A549 treated with DMSO at 1 μM for 4 hours (cell line): ENCODE measurements at places on chromosomes 7 and 10. TPM values are rescaled to one million over a fixed set of nuclear protein-coding genes. Genes with fewer than 3 reads are reported as not detected.

Gene C10orf67
- total RNA-seq = 0.03 to 0.13 TPM (median 0.06 TPM) in 4 of 5 replicates, not detected in the other

Gene PDIA4
- total RNA-seq = 179 to 200 TPM (median 192 TPM) in 5 replicates

Gene CRHR2
- not detected in 5 replicates for total RNA-seq

Gene RHOBTB1
- total RNA-seq = 5.1 to 7.1 TPM (median 7.0 TPM) in 5 replicates

Gene TAC1
- 0.09 to 0.13 TPM in 2 of 5 replicates, not detected in the others for total RNA-seq

Gene SUGCT
- 1.2 to 1.6 TPM (median 1.2 TPM) in 5 replicates for total RNA-seq

Gene METTL27
- 9.0 to 12.3 TPM (median 10.8 TPM) in 5 replicates for total RNA-seq

Gene ACTR3C
- total RNA-seq = not detected in 5 replicates

Gene TMEM176B
- 0.09 to 0.16 TPM in 2 of 5 replicates, not detected in the others for total RNA-seq

Gene PAX4
- not detected in 5 replicates for total RNA-seq

Gene ITIH5
- 0.08 to 0.14 TPM (median 0.10 TPM) in 5 replicates for total RNA-seq

Gene C10orf95
- total RNA-seq = 0.09 to 0.26 TPM (median 0.16 TPM) in 5 replicates

Gene TRIM50
- not detected in 5 replicates for total RNA-seq

Gene OR6B1
- total RNA-seq = not detected in 5 replicates

Gene MMRN2
- total RNA-seq = 0.91 to 1.5 TPM (median 1.1 TPM) in 5 replicates

Gene CAMK2G
- total RNA-seq = 17.3 to 21.1 TPM (median 19.1 TPM) in 5 replicates
